Breast epithelium (tissue), 4 donors: ENCODE measurements at places on chromosomes 12 and 14. TPM values are rescaled to one million over a fixed set of nuclear protein-coding genes. Genes with fewer than 3 reads are reported as not detected.

GRCh38 chr12:98823012-98823411 is 177.9 kb downstream of the APAF1 start:
- no peaks in the 10 kb centered on the region for H3K4me1 ChIP-seq
- no peak overlapping the region for H3K4me3 ChIP-seq
- no peak for DNase-seq
- H3K36me3 ChIP-seq: no peaks in the 10 kb centered on the region
- H3K27me3 ChIP-seq: no peaks in the 10 kb centered on the region
- no peak overlapping the region for H3K27ac ChIP-seq

Gene MFAP5
- 42.0 TPM for total RNA-seq

- H3K27me3 ChIP-seq: peaks cover 49% of the 10 kb centered on the region
- no peaks in the 10 kb centered on the region for H3K4me1 ChIP-seq
- H3K27ac ChIP-seq: no peak overlapping the region
- H3K4me3 ChIP-seq: no peak overlapping the region
Measured at GRCh38 chr14:60488175-60488574, 2.3 kb upstream of the C14orf39 start.

GRCh38 chr12:21666722-21667121 is 9.1 kb upstream of the LDHB start:
- no peaks in the 10 kb centered on the region for H3K4me1 ChIP-seq
- no peak overlapping the region for H3K4me3 ChIP-seq
- no peaks in the 10 kb centered on the region for H3K27me3 ChIP-seq
- H3K36me3 ChIP-seq: no peaks in the 10 kb centered on the region

- no peak for DNase-seq
- no peaks in the 10 kb centered on the region for H3K4me1 ChIP-seq
- H3K27ac ChIP-seq: peak overlapping the region; percentile 54
- no peaks in the 10 kb centered on the region for H3K36me3 ChIP-seq
- H3K4me3 ChIP-seq: no peak overlapping the region
Measured at GRCh38 chr14:51546603-51547258, 105.0 kb upstream of the FRMD6 start.

Gene MYG1
- 39.1 TPM for total RNA-seq

DNA sequence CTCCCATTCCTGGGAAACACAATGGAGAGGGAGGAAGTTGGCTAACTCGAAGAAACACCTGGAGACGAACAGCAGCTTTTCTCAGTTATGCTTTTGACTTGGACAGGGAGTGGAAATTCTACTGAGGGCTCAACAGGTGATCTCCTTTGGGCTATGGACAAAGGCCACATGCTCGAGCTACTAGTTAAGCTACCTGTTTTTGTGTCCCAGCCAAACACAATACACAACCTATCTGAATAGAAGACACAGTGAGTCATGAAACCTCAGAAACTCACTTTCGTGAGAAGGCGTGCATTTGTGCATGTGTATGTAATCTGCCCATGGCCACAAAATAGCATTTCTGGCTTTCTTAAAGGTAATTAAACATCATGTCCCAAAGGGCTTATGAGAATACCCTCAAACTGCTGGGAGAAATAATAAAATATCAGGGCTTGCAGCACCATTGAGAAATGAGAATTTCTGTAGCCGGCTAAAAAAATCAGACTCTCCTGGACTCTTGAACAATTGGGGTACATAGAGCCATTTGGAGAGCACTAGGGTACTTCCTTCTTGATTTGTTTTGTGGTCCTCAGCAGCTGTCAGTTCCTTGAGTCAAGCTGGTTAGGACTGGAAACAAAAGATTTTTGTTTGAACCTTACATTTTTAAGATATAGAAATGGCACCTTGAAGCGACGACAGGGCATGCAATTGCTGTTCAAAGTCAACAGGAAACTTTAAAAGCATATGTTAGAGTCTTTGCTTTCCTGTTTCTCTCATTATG is 85.5 kb upstream of the PTHLH start:
- no peaks in the 10 kb centered on the region for H3K36me3 ChIP-seq
- H3K27me3 ChIP-seq: no peaks in the 10 kb centered on the region
- no peak overlapping the region for H3K27ac ChIP-seq
- no peak overlapping the region for H3K4me3 ChIP-seq
- no peak for DNase-seq
- no peaks in the 10 kb centered on the region for H3K4me1 ChIP-seq

DNA sequence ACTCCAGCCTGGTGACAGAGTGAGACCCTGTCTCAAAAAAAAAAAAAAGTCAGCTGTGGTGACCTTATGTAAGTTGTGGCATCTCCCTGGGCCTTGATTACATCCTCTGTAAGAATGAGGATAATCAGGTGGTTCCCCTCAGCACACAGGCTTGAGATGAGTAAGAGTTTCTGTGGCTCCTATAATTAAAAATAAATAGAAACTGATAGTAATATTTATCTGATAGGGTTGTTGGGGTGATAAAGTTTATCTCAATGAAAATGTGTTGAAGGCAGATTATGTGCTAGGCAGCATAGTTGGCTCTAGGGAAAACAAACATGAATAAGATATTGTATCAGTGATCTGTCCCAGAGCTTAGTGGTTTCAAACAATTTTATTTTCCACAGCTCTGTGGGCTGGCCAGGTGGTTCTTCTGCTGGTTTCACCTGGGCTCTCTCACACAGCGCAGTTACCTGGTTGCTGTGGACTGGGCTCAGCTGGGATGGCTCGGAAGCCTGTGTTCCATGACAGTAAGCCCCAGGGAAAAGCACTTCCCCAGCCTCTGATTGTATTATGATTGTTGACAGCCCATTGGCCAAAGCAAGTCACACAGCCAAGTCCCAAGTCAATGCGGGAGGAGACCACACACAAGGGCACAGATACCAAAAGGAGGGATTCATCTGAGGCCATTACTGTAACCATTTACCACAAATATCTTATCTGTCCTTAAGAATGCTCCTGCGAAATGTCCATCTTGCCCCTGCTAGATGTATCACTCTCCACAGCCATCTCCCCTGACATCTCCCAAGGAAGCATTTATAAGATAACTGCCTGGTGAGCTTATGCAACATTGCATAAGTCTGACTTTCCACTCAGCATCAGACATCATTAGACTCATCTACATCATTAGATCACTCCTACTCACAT is 151.7 kb downstream of the NUAK1 start:
- no peaks in the 10 kb centered on the region for H3K27me3 ChIP-seq
- no peak overlapping the region for H3K4me3 ChIP-seq
- no peaks in the 10 kb centered on the region for H3K36me3 ChIP-seq

DNA sequence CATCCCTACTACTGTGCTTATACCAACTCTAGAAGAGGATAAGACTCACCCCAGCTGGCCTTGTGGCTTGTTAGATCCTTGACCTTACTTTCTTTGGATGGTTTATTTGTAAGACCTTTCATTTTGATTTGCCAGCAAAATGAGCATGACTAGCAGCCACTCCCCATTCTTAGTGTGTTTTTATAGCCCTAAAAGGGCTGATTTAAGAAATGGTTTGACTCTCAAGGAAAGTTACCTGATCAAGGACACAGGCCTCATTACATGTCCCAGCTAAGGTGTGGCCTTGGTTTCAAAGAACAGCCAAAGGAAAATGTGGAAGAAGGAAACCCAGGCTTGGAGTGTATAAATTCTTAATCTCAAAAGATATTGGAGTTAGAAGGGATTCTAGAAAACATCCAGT is 41.4 kb downstream of the SLC17A8 start:
- no peak overlapping the region for H3K4me3 ChIP-seq
- H3K36me3 ChIP-seq: no peaks in the 10 kb centered on the region
- no peaks in the 10 kb centered on the region for H3K27me3 ChIP-seq

Gene ETFBKMT
- 3.0 TPM for total RNA-seq

- H3K27ac ChIP-seq: no peak overlapping the region
- no peaks in the 10 kb centered on the region for H3K27me3 ChIP-seq
- H3K4me3 ChIP-seq: no peak overlapping the region
- DNase-seq: no peak
Measured at GRCh38 chr12:69651922-69652321, 41.2 kb upstream of the LRRC10 start.
